ENCODE measurements at places on chromosomes 4 and X.

DNA sequence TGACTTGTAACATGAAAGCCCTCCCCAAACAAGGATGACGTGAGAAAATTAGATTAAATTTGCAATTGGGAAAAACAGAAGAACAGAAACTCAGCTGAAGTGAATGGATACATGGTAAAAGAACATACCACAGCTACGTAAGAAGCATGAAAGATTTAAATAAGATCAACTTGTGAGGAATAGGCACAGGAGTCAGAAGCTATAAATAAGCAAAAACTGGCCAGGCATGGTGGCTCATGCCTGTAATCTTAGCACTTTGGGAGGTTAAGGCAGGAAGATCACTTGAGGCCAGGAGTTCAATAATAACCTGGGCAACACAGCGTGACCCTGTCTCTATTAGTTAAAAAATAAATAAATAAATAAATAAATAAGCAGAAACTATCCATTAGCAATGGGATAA, 33.6 kb upstream of the ZCCHC13 start:
- no peak for DNase-seq

GRCh38 chrX:153455571-153455970, 9.7 kb upstream of the TREX2 start:
- no peak for DNase-seq

DNA sequence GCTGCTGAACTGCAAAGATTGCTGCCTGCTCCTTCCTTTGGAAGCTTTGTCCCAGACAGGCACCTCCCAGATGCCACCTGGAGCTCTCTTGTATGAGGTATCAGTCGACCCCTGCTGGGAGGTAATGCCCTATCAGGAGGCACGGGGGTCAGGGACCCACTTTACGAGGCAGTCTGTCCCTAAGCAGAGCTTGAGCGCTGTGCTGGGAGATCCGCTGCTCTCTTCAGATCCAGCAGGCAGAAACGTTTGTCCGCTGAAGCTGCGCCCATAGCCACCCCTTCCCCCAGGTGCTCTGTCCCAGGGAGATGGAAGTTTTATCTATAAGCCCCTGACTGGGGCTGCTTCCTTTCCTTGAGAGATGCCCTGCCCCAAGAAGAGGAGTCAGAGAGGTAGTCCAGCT, 197.5 kb downstream of the NAF1 start:
- no peak for DNase-seq

GRCh38 chr4:8070736-8071718, 87.6 kb downstream of the ABLIM2 start:
- DNase-seq: no peak

DNA sequence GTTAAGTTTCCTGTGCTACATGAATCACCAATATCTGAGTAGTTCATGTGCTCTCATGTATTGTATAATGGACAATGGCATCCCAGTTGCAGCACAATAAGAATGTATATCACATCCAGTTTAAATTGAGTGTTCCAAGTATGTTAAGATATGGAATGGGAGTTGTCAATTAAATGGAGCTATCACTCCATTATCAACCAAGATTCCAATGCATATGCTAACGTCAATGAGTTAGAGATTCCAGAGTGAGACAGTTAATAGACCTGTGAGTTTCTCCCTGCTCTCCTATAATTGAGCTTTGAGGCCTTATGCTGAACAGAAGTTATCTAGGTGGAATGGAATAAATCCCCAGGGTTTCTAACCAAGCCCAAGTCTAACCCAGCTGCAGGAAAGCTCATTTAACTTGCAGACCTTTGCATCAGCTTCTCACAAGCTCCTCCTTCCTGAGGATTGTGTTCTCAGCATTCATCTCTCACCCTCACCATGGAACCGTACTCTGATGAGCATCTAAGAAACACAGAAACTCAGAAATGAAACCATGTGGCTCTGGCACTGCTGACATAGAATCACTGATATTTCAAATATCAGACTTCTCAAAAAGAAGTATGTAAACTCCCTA, 84.8 kb downstream of the TIGD2 start:
- DNase-seq: no peak

GRCh38 chr4:88531549-88531948, 8.0 kb upstream of the PYURF start:
- no peak for DNase-seq

- DNase-seq: no peak
Measured at GRCh38 chr4:38944440-38944839, 76.8 kb downstream of the FAM114A1 start.

GRCh38 chrX:154476821-154477220, 2.3 kb downstream of the LAGE3 start:
- no peak for DNase-seq

DNA sequence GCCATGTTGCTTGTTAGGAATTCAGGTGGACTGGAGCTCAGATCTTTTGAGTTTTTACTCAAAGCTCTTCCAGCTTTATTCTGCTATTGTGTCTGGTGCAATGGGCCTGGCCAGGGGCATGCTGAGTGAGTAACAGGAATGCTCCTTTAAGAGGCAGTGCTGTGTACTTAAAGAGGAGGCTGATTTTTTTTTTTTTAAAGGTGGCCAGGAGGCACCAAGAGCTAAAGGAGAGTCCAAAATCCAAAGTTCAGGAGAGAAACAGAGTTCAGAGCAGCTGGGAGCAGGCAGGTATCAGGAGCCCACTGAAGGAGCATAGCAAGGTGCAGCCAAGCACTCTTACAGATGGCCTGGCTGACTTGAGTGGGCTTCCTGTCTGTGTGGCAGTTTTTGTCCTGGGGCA, 178.7 kb downstream of the FMR1NB start:
- DNase-seq: no peak

- DNase-seq: no peak
Measured at GRCh38 chr4:140080883-140081282, 73.1 kb downstream of the MAML3 start.

DNA sequence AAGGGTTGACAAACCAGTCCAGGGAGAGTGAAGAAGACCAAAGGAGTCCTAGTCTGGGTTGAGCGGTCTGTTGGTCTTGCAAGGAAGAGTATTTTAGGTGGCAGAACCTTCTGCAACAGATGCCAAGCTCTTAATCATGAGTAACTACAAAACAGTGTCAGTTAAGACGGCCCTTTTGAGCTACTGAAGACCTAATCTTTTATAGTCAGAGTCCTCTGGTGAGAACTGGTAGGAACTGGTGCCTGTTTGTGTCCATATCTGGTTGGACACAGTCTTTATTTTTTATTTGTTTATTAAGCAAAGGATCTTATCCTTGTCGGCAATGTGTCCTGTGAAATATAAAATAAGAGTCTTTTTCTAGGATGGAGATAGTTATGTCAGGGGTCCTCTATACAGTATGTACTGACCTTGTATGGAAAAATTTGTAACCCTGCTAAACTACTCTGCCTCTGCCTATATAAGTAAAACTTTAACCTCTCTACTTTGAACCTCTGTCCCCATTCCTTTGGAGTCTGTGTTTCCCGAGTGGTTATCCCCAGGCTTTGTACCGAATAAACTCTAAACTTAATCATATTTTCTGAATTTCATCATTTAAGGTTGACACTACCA, 47.1 kb downstream of the FAM13A start:
- DNase-seq: peak; percentile 80

DNA sequence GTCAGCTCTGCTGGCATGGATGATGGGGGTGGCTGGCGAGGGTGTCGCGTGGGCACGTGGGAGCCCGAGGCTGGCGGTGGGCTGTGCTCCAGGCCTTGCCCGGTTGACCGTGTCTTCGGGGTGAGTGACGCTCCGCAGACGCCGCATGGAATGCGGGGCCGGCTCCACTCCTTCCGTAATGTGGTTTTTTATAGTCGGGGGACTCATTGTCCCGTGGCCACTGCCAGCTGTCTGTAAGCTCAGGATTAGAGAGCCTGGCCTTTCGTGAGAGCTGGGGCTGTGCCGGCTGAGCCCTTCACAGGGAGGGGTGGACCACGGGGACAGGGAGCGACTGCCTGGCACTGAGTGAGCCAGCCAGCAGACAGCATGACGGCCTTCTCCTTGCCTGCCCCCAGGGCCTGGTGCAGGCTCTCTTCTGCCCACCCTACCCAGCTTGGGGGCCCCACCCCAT, 20.4 kb downstream of the DOK7 start:
- DNase-seq: peak; percentile 62

DNA sequence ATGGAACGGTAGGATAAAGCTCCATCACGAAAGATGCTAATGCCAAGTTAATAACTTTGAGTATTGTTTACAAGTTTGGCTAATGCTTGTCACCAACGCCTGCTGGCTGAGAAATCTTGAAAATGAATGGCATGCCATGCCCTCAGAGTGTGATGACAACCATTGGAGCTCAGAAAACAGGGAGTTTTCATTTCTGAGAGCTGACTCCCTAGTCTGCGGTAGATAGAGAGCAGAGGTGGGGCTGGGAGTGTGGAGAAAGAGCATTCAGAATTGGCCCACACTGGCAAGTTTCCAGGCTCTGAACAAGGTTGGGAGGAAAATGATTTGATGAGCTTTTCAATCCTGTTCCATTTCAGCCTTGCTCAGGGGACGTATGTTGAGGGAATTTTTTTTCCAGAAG, 183.9 kb downstream of the CPEB2 start:
- no peak for DNase-seq

GRCh38 chrX:112761242-112762207, 79.1 kb downstream of the AMOT start:
- DNase-seq: peak; percentile 7

DNA sequence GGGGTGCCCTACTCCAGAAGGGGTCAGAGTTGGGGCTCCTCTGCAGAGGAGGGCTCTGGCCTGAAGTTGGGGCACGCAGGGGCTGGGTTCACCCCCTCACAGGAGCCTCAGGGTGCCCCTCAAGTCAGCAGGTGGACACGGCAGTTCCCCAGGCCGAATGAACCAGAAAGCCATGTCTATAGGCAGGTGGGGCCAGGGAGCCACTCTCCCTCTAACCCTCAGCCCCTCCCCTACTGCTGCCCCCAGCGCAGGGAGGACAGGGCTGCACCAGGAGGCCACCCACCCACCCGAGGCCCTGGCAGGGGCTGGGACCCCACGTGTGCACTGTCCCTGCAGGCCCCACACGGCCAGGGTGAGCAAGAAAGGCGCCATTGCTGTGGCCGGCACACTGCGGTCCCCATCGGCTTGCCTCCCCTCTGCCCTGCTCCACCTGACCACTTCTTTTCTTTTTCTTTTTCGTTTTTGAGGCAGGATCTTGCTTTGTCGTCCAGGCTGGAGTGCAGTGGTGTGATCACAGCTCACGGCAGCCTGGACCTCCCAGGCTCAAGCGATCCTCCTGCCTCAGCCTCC, 83.8 kb downstream of the FAM53A start:
- DNase-seq: peak; percentile 38

DNA sequence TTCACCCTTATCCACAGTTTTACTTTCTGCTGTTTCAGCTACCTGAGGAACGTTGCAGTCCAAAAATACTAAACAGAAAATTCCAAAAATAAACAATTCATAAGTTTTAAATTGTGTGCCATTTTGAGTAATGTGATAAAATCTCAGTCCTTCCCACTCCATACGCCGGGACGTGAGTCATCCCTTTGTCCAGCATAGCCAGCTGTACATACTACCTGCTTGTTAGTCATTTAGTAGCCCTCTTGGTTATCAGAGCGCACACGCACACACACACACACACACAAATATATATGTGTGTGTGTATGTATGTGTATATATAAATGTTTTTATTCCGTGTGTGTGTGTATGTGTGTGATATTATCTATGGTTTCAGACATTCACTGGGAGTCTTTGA, 4.8 kb upstream of the CCSER1 start:
- no peak for DNase-seq

DNA sequence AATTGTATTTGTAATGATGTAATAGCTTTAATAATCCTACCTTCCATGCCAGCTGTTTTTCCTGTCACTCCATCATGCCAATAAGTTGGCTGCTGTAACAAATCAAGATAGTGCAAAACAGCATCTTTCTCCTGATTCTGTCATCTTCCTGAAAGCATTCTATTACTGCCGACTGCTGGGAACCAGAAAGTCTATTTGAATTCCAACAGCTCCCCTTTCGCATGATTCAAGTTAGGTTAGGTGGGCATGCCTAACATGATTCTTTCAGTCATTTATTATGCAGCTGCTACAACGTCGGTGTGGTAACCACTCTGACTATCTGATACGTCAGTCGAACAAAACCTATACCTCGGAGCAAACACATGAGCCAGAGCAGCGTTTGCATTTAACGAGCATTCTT, 127.9 kb upstream of the DMD start:
- peak; percentile 68 for DNase-seq

DNA sequence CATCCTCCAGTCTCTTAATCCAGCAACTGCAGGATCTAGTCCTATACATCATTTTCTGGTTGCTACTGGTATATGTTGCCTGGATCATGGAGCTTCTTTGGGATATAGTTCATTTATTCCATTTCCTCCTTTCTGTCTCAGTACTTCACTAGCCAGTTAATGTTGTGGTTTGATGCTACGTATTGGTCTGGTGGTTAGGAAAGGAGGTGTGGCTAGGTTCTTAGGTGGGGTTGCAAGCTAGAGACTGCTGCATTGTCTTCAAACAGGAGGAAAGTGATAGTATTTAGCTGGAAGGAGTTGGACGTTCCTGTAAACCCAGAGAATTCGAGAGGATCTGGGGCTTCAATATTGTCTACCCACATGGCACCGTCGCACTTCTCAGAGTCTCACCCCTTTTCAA, 129.5 kb downstream of the SNCA start:
- DNase-seq: no peak

- no peak for DNase-seq
Measured at GRCh38 chr4:15586066-15586465, 69.1 kb downstream of the FBXL5 start.

- DNase-seq: no peak
Measured at GRCh38 chrX:148872161-148872535, 371.7 kb downstream of the AFF2 start.

DNA sequence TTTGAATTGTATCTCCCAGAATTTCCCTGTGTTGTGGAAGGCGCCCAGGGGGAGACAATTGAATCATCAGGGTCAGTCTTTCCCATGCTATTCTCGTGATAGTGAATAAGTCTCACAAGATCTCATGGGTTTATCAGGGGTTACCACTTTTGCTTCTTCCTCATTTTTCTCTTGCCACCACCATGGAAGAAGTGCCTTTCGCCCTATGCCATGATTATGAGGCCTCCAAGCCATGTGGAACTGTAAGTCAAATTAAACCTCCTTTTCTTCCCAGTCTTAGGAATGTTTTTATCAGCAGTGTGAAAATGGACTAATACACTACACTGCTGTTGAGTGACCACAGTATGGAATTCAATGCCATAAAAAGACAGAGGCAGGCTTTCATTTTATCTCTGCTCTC, 12.2 kb downstream of the CENPC start:
- DNase-seq: no peak

- DNase-seq: no peak
Measured at GRCh38 chr4:36255577-36255976, 11.3 kb upstream of the ARAP2 start.

All from NCI-H82 (cell line).